ENCODE measurements at places on chromosomes 12 and 14.

DNA sequence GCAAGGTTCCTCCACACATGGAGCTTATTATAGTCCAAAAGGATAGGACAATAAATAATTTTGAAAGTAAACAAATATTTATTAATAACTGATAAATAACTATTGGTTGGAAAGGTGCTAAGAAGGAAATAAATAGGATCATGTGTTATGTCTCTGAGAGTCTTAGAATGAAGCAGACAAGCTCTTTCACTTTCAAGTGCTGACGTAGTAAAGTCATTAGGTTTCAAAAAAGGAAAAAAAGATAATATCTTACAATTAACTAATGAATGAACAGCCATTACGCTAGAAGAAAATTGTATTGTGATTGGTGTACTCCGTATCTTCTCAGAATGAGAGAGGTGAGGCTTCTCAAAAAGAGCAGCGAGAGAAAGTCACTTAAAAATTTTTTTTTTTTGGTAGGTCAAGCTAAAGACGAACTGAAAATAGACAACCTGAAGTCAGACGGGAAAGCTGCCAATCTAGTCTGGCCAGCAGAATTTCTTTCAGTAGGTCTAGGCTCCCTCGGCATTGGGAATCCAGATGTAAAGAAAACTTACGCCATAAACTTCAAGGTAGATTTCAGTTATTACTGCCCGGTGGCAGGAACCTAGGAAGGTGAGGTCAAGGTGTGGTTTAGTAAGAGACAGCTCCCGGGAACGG lies 583 bp upstream of the LEMD3 start:
- DNase-seq = no peak

GRCh38 chr12:113582521-113583218 lies 111.0 kb upstream of the LHX5 start:
- DNase-seq = no peak

DNA sequence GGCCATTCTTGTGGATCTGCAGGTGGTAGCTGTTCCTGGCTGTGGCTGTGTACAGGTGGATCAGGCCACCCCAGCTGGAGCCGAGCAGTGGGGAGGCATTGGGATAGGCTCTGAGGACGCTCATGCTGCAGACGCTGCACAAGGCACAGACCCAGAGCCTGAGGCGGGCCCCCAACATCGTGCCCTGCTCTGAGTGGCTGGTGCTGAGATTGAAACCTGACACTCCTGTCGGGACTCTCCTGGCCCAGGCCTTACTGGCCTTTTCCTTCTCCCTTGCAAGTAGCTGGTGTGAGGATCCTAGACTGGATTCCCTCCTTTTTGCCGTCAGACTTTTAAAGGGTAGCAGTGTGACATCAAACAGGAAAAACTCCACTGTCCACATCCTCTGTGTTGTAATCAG lies at the start of gene FGF23:
TSS of gene FGF23 (minus strand) at position 308 of the 400 bp plus-strand sequence. CDS start at position 178, 130 bp downstream.
- no peak for DNase-seq

- no peak for DNase-seq
These were observed 653.9 kb upstream of the TBX3 start for GRCh38 chr12:115337693-115338543.

- DNase-seq = no peak
These were observed 10.5 kb upstream of the BCL11B start for GRCh38 chr14:99282261-99283050.

GRCh38 chr12:88896958-88897357 lies 316.7 kb upstream of the KITLG start:
- no peak for DNase-seq

- DNase-seq = no peak
These were observed 88.5 kb upstream of the METAP2 start for GRCh38 chr12:95385246-95386035.

All from NCI-H526 treated with DMSO at 0.1 percent for 48 hours (cell line).